ENCODE measurements at places on chromosomes 2 and 18.

DNA sequence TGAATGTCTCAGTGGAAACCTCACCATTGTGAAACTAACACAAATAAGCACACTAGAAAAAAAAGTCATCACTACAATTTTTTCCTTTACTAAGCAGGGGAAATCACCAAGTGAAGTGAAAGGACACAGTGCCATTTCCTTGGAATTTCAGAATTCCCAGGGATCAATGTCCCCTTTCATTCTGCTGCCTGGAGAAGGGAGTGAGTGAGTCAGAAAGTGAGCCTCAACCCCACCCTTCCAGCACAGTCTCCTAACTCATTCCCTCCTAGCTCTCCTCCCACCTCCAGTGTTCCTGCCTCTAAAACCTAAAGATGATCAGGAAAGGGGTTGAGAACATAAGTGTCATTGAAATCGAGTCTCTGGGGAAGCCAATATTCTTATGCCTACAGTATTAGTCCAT lies 608.5 kb downstream of the RNF144A start:
- no peak for DNase-seq

DNA sequence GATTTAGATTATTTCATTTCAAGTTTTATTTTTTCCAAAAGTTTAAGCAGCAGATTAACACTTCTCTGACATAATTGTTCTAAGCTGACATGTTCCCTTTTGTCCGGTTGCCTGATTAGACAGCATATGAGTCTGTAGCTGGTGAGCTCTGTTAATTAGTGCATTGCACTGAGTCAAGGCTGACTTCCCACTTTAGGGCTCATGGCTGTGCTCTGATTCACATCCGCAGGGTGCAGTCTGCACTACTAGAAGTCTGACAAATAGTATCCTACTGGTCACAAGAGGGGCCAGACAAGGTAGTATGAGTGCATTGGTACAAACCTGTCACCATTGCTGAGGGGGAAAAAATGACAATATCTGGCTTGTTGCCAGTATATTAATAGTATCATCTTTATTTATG lies 443.9 kb upstream of the ZNF804A start:
- DNase-seq, result no peak

DNA sequence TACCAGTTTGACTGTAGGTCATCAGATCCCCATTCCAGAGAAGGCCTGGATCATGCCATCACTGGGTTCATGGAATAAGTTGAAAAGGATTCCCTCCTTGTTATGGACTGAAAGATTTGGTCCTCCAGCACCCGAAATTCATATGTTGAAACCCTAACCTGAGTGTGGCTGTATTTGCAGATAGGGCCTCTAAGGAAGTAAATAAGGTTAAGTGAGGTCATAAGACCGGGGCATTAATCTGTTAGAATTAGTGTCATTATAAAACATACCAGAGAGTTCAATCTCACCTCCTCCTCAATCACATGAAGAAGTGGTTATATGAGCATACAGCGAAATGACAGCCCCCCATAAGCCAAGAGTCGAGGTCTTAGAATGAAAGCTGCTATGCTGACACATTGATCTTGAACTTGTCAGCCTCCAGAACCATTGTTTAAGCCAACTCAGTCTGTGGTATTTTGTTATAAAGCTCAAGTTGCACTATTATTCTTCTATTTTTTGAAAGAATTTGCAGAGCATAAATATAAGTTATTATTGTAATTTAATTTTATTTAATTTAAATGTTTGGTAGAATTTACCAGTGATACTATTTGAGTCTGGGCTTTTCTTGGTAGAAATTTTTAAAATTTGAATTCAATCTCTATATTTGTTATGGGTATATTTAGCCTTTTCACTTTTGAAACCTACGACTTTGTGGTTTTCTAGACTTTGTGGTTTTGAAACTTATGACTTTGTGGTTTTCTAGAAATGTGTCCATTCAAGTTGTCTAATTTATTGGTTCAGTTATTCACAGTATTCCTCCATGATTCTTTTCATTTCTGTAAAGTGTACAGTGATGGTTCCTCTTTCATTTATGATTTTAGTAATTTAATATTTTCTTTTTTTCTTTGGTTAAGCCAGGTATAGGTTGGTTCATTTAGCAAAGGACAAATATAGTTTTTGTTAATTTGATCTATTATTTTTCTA lies 1206.7 kb upstream of the CDH2 start:
- no peak for DNase-seq

GRCh38 chr2:25684577-25685473 lies 11.4 kb upstream of the DTNB start:
- DNase-seq, result no peak

GRCh38 chr2:135948141-135948540 lies 37.3 kb downstream of the DARS1 start:
- DNase-seq, result no peak

GRCh38 chr2:95063086-95063958 lies 37.8 kb downstream of the MAL start:
- peak; percentile 19 for DNase-seq

GRCh38 chr18:74652392-74652988 lies 54.8 kb downstream of the ZNF407 start:
- DNase-seq, result no peak

DNA sequence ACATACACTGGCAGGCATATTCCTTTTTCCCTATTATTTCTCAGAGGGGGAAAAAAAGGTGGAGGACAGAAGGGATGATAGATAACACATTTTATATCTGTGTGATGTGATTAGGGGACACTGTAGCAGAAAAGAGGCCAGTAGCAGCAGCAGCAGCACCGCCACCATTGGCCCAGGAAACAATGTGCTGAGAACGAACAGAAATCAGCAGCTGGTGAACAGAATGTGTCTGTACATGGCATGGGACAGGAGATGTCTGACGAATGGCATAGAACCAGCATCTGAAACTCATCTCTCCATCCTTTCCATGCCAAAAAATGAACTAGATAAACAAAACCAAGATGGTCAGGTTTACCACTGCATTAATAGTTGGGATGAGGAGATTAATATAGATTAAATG lies 936.1 kb upstream of the ACVR2A start:
- no peak for DNase-seq

- no peak for DNase-seq
These were observed 89.9 kb upstream of the EPC2 start for GRCh38 chr2:148554459-148555247.

GRCh38 chr2:150888337-150888736 lies 373.3 kb downstream of the RBM43 start:
- no peak for DNase-seq

DNA sequence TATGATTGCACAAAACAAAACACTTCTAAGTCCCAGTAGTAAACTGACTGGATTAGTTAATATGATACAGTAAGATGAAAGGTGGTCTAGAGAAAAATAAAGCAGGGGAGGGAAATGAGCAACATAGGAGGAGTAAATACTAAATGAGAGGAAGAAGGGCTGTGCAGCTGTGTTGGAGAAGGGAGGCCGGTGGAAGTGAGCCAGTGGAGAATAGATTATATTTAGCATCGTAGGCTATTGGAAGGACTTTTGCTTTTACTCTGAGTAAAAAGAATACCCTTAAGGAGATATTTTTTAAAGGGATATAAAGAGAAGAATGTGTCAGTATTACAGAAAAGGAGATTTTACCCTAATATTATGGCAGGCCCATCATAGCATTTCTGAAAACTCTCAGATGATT lies 12.7 kb downstream of the WDR75 start:
- DNase-seq, result no peak

- DNase-seq, result no peak
These were observed 21.1 kb downstream of the NFE2L2 start for GRCh38 chr2:177243476-177243875.

DNA sequence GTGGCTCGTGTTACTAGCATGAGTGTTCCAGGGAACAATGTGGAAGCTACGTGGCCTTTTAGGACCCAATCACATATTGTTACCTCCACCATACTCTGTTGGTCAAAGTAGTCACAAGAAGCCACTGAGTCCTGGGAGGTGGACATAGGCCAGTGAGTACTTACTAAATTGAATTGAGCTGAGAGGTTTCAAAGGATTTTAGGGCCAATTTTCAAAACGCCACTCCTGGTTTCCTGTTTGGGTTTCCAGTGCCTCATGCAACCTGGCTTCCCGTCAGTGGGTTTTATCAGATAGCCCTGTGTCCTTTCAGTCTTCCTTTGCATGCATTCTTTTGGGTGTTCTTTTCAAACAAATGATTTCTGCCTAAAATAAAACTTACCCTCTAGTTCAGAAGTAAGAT lies 56.3 kb downstream of the FBLN7 start:
- no peak for DNase-seq

GRCh38 chr2:169849710-169850109 lies 22.5 kb downstream of the UBR3 start:
- no peak for DNase-seq

DNA sequence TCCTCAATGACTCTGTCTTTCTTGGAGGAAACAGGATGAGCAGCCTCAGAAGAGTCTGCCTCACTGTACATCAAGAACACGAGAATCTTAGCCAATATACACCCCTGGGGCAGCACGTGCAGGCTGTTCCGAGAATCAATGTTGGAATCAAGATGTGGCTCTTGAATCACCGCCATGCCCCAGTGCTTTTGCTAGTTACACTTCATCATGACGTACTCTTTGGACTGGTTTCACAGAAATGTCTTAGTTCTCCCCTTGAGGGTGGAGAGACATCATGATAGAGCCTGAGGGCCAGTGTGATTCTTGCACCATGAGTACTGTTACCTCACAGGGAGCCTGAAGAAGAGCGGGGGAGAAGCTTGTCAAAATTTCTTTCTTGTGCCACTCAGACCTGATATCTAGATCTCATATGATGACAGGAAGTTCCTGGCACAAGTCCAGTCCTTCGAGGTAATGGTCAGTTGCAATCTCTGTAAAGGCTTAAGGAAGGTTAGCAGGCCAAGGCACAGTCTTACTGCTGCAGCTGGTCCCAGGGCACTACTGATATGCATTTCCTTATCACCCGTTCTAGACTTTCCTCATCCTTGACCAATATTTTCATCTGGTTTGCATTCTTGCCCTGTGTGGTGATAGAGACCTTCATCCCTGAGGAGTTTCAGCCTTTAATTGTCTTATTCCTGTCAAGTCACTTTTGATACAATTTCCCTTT lies 28.2 kb upstream of the STAT4 start:
- no peak for DNase-seq

DNA sequence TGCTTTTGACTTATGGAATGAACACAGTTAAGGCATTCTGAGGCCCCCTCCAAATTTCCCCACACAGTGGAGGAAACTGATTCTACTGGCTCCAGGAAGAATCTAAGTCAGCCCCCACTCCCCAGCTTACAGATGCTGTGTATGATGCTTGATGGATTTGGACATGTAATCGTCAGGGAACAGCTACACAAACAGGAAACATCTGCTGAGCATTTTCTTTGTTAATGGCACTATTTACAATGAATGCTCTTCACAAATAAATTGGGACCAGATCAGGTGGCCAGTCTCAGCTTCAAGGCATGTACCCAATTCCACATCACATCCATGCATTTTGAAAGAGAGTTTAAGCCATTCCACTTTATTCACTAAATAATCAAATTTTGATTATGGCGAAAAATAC lies 562.3 kb downstream of the SOX11 start:
- no peak for DNase-seq

DNA sequence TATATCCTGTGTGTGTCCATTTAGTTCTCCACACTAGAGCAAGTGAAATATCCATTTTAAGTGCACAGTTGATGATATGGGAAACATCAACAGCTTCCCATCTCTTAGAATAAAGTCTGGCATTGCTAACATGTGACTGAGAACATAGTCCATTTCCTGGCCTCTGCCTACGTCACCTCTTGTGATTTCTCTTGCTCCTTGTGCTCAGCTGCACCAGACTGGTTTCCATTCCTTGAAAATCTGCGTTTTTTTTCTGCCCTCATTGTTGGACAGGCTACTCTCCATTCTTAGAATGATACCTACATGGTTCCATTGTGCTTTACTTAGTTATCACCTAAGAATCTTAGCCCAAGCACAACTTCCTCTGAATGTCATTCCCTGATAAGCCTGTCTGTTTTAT lies 851.2 kb upstream of the ID2 start:
- DNase-seq, result no peak

- no peak for DNase-seq
These were observed 401.6 kb downstream of the EPHA4 start for GRCh38 chr2:221170548-221170947.

GRCh38 chr2:54470266-54470938 lies 14.3 kb downstream of the SPTBN1 start:
- DNase-seq, result no peak

DNA sequence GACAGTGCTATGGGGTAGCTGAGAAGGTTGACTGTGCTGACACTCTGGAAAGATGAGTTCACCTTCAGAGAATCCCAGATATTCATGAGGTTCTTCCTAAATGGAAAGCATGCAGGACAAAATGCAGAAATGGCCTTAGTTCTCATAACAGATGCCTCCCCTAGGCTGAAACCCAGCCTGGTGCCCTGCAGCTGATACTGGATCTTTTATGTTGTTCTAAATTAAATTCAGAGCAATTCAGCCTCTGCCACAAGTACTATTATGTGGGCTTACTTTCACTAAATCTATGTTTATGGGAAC lies 172.0 kb upstream of the SERPINE2 start:
- no peak for DNase-seq

DNA sequence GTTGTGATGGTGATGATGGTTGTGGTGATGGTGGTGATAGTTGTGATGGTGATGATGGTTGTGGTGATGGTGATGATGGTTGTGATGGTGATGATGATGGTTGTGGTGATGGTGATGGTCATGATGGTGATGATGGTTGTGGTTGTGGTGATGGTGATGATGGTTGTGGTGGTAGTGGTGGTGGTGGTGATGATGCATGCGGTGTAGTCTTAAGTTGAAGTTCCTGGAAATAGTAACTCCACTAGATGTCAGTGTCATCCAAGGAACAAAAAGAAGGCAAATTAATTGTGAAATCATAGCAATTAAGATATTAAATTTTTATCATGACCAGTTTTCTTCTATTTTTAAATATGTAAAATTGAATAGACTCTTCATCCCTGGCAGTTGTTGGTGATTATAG lies 309.2 kb downstream of the AGAP1 start:
- no peak for DNase-seq

DNA sequence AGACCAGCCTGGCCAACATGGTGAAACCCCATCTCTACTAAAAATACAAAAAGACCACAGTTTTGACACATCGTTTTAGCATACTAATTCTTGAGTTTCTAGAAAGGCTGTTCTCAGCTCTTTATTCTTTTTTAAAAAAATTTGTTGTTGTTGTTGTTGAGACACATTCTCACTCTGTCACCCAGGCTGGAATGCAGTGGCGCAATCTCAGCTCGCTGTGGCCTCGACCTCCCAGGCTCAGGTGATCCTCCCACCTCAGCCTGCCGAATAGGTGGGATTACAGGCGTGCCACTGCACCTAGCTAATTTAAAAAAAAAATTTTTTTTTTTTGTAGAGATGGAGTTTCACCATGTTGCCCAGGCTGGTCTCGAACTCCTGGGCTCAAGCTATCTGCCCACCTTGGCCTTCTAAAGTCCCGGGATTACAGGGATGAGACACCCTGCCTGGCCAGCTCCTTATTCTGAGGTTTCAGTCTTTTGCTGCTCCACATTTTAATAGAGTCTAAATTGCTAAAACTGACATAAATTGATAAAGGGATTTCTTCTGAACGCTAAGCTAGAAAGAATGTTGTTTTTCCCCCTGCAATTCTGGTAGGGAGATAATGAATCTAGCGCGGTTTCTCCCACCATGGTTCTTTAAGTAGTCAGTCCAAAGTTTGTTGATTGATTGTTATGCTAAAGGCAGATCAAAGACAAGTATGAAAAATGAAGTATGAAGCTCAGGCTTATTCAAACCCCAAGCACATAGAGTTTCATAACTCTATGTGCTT lies 32.6 kb upstream of the CABLES1 start:
- DNase-seq, result no peak

All from stimulated activated CD8-positive, alpha-beta memory T cell treated with anti-CD3 and anti-CD28 coated beads, Interleukin-4, amount 100 ng/mL, for 48 hours (primary cell).